Activated CD8-positive, alpha-beta memory T cell treated with anti-CD3 and anti-CD28 coated beads, Interleukin-2, amount 50 U/mL, for 4 hours (primary cell): ENCODE measurements at places on chromosomes 5 and 9.
A peak's percentile ranks its signal among the peaks of the same experiment; 100 is the strongest.

GRCh38 chr9:105053209-105053652, 125.3 kb upstream of the ABCA1 start:
- DNase-seq = peak; percentile 19

- DNase-seq = no peak
These were observed 49.0 kb downstream of the DAPK1 start for GRCh38 chr9:87546704-87547103.

DNA sequence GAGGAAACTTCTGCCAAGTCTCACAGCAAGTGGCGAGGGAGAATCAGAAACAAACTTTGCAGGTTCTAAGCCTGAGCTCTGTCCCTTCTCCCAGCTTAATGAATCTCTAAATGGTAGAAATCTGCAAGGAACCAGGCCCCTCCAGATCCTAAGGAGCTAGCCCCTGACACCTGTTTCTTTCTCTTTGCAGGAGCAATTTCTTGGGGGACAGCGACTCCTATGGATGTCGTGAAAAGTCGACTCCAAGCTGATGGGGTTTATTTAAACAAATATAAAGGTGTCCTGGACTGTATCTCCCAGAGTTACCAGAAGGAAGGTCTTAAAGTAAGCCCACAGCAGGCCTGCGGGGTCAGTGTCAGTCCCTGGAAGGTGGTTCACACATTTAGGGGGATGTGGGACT, 21.8 kb downstream of the IL9 start:
- no peak for DNase-seq

GRCh38 chr5:67206461-67206860, 9.9 kb upstream of the CD180 start:
- DNase-seq = no peak

DNA sequence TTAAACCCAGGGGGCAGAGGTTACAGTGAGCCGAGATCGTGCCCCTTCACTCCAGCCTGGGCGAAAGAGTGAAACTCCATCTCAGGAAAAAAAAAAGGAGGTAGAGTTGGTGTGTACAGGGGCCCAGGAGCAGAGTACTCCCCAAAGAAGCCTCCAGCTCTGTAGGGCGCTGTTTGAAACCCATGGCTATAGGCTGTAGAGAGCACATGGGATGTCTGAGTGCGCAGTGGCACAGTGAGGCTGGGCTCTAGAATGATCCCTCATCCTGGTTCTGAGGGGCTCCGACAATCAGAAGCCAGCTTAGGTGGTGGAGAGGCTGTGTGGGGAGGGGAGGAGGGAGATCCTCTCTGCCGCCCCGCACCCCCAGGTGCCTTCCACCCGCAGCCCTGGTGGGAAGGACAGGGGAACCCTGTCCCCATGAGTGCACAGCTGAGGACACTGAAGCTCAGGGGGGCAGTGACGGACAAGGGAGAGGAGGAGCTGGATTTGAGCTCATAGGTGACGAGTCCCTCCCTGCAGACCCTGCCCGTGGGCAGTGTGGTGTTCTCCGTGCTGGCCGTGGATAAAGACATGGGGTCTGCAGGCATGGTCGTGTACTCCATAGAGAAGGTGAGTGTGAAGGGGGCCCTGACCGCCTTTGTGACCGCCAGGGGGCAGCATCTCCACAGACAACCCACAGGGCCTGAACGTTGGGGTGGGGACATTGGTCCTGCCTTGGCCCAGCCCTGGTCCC, 24.6 kb downstream of the CDHR2 start:
- DNase-seq = peak; percentile 84

- DNase-seq = no peak
These were observed 14.4 kb upstream of the S1PR3 start for GRCh38 chr9:88976890-88977257.

DNA sequence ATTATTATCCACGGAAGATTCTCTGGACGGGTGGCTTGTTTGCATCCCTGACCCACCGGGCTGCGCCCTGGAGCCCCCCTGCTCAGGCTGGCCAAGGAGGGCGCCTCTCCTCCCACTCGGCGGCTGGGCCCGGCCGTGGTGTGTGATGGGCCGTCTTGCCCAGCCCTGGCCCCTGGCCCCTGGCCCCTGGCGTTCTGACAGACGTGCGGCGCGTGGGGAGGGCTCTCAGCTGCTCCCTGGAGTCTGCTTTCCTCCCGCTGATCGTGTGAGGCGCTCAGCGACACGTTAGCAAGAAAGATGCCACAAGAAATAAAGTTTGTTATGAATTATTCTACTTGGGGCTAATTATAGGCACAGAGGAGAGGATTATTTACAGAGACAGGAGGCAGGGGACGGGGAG, 33.3 kb downstream of the UNC5A start:
- no peak for DNase-seq

DNA sequence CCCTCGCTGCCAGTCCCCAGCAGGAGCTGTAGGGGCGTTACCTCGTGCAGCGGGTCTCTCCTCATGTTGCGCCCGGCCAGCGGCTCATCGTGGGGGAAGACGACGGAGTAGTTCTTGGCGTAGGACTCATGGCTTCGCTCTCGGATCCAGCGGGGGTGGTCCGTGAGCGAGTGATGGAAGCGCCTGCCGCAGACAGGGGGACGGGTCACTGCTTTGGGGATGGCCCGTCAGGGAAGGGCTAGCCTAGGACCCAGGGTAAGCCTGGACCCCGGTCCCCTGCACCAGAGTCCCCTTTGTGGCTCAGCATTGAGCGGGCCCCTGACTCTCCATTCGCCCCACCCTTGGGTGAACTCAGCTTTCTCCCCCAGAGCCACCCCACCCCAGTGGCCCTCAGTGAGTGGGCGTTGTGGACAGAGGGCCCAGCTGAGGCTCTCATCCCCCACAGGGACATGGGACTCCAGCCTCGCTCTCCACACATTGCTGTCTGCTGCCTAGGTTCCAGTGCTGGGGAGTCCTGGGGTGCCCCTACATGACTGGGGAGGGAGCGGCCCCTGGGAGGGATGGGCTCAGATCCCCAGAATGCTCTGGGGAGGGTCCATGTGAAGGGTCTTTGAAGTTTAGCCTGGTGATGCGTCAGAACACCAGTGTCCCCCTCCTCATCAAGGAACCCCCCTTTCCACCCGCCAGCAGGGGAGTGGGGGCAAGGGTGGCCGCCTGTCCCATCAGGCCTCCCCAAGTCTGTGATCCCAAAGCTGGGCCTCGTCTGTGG, 29.7 kb downstream of the SARDH start:
- DNase-seq = no peak

- DNase-seq = no peak
These were observed 165.3 kb downstream of the TMEM167A start for GRCh38 chr5:82911910-82912309.

DNA sequence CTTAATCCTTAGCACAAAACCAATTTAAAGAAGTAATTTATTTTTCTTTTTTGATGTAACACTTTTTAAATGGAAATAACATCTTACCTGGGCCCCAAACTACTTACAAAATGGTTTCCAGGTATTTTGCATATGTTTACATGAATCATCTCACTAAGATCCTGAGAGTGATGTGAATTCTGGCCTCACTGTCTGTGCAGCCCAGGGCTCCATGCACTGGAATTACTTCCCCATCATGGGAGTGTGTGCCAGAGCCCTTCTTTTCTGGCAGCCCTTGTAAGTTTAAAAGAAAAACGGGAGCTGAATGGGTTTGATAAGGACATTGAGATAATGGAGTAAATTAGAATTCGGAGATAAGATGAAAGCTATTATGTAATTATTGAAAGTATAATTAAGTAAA, 12.2 kb upstream of the F2R start:
- no peak for DNase-seq

GRCh38 chr5:53971551-53971950, 338.8 kb downstream of the ARL15 start:
- DNase-seq = no peak

DNA sequence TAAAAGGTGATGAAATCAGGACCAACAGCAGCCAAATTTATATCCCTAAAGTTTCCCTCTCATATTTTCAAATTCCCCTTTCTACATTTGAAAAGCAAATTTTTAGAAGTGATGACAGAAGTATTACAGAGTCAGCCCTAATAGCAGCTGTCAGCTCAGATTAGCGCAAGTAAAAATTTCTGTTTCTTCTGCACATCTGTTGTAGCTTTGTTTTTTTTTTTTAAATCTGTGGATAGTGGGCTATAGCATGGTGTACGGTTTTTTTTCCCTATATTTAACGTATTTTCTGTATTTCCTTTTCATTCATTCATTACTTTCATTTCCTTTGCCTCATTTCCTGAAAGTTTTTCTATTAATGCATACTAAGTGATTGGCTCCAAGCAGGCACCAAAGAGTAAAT, 99.1 kb downstream of the MACIR start:
- DNase-seq = no peak

- DNase-seq = no peak
These were observed 47.9 kb downstream of the TNFSF15 start for GRCh38 chr9:114757984-114758383.

DNA sequence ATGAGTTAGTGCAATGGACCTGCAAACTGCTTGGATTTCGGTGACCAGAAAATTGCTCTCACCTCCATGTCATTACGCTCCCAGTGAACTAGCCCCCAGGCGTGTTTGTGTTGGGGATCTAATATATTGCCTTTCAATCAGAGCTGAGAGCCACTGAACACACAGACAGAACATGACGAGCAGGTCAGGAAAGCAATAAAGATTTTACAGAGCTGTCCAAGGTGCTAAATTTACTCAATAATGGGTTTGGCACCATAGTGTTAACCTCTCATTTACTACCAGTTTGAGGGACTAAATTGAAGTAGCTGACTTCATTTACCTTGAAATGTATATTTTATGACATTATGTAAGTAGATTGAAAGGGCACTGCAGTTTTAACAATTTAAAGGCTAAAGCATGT, 383.0 kb downstream of the EBF1 start:
- DNase-seq = no peak

DNA sequence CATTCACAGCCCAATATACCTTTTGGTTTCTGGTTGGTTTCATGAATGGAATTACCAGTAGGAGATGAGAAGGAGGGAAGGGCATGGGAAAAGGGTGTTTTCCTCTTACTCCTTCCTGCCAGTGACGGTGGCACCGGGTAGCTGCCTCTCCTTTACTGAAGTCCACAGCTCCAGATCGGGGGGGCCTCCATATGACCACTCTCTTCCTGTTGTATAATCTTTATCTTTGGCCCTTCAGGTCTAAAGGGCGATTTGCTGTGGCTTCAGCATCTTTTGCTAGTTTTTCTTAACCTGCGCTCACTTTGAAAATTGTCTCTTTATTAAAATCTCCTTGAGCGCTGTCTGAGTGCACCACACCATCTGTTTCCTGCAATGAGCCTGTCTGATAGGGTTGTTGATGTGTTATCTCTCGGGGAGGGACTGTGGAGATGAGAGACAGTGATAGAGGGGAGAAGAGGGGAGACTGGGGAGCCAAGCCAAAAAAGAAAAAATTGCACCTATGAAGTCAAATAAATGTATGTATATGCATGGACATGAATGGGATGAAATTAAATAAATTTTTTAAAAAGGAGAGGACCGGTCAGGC, 449.3 kb upstream of the KLF4 start:
- no peak for DNase-seq

DNA sequence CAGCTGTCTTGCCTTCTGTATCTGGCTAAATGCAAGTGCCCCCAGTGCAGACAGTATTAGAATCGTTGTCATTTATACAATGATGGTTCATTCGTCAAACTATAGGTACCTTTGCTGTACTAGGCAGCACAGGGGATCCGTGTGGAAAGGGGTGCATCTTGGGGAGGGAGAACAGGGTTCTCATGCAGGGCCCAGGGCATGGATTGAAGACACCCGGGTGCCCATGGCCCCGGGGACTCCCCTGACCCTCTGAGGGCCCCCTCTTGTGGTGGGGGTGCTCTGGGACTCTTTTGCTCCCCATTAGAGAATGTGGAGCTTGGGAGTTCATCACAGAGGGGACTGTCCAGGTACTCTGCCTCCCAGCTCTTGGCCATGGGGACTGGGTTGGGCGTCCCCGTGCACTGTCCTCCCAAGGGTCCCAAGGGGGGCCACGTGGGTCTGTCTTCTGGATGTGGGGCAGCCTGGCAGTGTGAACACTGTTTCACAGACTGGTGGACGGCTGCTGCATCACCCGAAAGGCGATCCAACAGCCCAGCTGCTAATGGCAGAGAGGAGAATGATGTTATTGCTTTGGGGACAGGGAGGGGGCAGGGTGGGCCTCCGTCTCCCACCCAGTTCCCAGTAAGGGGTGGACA, 36.9 kb upstream of the RXRA start:
- no peak for DNase-seq

DNA sequence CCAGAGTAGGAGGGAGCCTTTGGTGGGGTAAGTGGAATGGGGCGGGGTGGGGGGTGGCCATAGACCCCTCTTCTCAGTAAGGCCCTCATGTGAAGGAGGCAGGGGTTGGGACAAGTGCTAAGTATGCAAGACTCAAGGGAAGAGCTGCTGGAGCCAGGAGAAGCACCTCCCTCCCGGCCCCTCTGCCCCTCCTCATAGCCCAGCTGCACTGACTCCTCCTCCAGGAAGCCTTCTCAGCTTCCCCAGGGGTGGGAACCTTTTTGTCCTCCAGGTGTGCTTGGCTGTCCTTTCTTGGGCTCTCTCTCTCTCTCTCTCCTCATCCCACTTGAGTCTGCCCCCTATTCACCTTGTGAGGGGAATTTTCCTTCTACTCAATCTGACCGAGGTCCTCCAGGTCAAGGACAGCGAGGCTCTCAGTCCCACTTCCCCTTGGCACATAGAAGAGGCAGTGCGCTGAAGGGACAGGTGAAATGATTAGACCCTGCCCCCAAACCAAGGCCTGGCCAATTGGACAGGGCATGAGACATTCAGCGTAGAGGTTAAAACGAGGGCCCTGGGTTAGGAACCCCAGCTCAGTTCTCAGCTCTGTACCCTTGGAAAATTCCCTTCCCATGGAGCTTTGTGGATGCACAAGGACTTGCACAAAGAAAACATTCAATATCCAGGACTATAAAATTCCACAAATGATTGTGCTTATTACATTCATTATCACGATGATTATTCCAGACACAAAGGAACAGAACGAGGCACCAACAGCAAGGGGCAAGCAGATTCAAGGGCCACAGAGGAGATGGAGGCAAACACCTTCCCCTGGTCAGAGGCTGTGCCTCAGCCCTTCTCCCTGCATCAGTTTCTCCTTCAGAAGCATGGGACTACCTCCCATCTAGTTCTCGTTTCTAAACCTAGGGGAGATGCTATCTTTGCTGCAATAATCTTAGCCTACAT, 45.6 kb upstream of the IL17B start:
- no peak for DNase-seq

- DNase-seq = no peak
These were observed 260.4 kb downstream of the ARL15 start for GRCh38 chr5:54049963-54050362.

DNA sequence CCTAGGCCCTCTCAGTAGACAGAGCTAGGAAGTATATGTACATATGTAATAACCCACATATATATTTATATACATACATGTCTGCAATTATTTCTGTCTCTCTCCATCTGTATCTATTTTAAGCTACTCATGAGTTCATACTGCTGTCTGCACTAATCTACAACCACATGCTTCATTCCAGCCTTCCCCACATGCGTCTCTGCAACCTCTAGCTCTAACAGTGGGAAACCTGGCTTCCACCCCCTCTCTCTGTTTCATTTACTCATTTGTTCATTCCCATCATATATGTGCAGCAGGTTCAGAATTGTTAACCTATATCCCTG, 23.3 kb downstream of the DCANP1 start:
- no peak for DNase-seq

GRCh38 chr9:130042406-130042884, 544 bp downstream of the FNBP1 start:
- peak; percentile 46 for DNase-seq
